ENCODE measurements at places on chromosomes 7 and 10.

GRCh38 chr10:98956576-98957260 is 278.9 kb downstream of the HPSE2 start:
- DNase-seq = no peak

DNA sequence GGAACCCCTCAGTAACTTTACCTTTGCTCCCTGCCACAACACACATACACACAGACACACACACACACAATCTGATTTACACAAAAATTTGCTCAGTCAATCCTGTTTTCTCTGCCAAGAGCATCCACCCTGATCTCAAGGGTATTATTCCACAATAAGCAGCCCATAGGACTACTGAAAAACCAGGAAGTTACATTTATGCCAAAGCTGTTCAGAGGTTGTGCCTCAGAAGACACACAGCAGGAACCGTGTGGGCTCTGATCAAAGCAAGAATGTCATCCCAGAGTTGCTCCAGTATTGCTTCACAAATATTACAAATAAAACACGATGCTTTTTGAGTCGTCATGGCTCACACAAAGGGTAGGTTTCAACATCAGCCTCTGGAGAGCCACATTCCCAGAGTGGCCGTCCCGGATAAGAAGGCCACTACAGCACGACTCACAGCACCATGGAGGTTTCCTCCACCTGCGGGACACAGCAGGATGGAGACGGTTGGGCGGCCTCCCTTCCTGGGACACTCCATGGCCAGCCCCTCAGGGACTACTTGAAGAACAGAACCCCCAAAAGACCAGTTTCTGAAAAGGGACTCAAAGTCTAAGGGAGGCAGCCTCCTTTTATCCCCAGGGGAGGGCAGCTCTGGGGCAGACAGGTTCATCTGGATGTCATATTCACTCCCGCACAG is 1.6 kb downstream of the AIFM2 start:
- DNase-seq = no peak

GRCh38 chr10:35324196-35324595 is 12.1 kb upstream of the CCNY start:
- no peak for DNase-seq

DNA sequence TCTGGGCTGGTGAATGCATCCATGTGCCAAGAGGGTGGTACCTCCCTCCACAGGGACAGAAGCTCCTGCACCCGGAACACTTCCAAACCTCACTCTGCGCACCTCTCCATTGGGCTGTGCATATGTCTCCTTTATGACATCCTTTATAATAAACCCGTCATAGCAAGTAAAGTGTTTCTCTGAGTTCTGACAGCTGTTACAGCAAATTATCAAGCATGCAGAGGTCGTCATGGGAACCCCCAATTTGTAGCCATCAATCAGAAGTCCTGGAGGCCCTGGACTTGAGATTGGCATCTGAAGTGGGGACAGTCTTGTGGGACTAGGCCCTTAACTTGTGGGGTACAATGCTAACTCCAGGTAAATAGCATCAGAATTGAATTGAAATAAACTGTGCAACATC is 29.4 kb upstream of the PARD3 start:
- DNase-seq = no peak

DNA sequence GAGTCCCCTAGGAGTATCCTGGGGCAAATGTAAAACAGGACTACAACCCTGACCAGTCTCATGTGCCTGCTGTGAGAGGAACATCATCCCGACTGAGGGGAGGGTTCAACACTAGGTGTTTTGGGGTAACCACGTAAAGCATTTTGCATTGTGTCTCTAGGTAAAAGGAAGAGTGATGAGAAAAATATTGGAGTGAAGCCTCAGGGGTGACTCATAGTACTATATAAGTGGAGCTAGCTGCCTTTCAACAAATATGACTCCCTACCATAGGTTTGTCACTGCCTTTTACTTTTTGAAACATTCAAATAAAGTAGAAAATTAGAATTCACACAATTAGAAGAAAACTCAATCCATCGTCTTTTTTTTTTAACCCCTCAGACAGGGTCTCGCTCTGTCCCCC is 2.6 kb upstream of the CAMK2G start:
- DNase-seq = no peak

DNA sequence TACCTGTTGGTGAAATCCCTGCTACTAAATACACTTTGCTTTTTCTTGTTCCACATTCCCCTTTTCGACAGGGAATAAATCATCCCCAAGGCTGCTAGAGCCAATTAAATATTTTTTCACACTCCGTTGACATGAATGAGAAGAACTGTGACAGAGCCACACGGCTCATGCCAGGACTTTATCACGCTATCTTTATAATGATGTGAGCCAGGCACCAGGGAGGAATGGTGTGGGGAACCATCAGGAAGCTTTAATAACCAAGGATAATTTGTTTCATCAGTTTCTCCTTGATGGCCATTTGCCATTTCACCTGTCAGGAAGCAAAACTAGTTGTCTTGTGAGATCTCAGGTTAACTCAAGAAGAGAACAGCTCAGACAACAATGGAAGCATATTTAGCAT is 193.0 kb upstream of the C7orf33 start:
- no peak for DNase-seq

DNA sequence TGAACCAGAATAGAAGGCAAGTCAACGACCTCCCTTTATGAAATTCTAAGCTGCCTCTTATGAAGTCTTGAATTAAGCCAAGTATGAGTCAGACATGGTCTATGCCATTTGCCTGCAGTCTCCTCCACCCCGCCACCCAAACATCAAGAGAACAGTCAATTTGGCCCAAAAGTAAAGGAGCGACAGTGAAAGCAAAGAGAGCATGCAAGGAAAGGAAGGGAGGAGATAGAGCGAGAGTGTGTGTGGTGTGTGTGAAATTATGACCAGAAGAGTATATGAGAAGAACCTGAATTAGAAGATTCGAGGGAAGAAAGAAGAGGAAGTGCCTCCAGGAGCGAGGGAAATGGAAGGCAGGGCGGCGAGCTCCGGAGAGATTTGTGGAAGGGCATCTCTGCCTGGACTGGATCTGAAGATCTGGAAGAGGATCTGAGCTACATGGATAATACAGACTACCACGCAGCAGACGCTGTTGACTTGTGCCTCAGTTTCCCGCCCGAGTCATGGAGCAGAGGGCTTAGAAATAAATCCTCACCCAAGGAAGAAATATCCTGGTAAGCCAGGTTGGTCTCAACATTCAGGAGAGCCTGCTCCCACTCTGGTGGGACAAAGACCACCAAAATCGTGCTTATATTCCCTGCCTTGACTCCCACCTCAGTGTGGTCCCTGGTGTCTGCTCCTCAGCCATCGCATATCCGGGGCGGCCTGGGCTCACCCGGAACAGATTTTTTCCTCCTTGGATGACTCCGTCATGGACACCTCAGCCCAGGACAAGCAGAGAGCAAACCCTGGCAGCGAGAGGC is 459 bp downstream of the ZDHHC6 start:
- peak; percentile 0 for DNase-seq

- DNase-seq = no peak
Measured at GRCh38 chr7:53035499-53036412, at the start of gene POM121L12. Gene POM121L12, plus strand, starts transcription at chr7:53035633. Its CDS starts 39 bp downstream, at chr7:53035672.

GRCh38 chr10:22606164-22606614 is 108.2 kb downstream of the PIP4K2A start:
- no peak for DNase-seq

Data from NCI-H2227 treated with DMSO at 0.1 percent for 48 hours (cell line).